ENCODE measurements at places on chromosomes 2 and 18.
A peak's percentile ranks its signal among the peaks of the same experiment; 100 is the strongest.

GRCh38 chr2:36741188-36741837 is 44.8 kb downstream of the VIT start:
- DNase-seq, result no peak

DNA sequence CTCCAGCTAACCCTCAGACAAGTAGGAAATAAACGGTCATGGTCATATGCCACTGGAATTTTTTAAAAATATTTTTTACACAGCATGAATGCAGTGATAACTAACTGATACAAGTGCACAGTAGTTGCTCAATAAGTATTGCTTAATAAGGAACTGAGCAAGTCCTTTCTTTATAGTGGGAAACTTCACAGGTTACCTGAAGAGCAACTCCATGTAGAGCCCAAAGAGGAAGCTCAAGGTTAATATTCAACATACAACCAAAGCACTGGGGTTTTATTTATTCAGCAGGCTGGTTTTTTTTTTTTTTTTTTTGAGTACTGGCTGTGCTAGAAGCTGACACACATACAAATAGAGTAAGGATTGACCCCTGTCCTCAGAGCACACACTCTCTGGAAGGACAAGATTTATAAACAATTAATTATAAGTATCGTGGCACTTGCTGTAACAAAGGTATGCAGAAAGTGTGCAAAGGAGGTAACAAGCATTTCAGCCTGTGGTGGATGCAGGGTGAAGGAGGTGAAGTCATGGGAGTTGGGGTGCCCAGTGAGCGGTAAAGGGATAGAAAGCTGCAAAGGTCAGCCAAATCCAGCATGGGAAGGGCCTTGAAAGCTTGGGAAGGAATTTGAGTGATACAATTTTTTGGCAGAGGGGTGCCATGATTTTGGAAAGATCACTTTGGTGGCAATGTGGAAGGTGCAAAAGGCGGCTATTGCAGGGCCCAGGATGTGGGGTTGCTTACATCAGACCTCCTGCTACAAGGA is 52.7 kb downstream of the ATOH8 start:
- DNase-seq, result no peak

- DNase-seq, result no peak
Observed at GRCh38 chr18:12726331-12726730, 23.5 kb downstream of the PSMG2 start.

GRCh38 chr2:129849559-129850160 is 129.8 kb upstream of the RAB6C start:
- DNase-seq, result peak; percentile 88

GRCh38 chr2:161306919-161307318 is 1.3 kb upstream of the PSMD14 start:
- DNase-seq, result no peak

- DNase-seq, result no peak
Observed at GRCh38 chr2:54597153-54597848, 126.2 kb upstream of the EML6 start.

- no peak for DNase-seq
Observed at GRCh38 chr2:55887901-55888624, 35.5 kb downstream of the EFEMP1 start.

DNA sequence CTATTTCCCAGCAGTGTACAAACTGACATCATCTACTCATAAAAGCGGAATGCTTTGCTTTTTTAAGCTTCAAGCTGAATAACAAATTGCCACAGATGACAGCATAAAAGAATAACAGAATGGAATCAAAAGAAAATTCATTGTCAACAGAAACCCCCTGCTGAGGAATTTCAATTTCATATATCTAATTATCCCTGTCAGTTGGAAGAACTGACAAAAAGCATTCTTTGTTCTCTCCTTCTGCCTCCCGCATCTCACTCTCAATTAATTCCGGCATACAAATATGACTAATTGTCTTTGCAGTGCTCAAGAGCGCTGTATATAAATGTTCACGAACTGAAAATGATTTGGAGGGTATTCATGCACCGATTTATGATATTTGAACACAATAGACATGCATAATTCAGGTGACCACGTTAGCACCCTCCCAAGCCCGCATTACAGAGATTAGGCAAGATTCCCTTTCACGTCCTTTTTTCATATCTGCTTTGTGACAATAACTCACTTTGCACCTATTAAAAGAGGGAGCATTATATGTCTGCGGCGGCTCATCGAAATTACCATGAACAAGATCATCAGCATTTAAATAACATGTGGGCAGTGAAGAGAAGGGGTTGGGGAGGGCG is 277.7 kb upstream of the SALL3 start:
- no peak for DNase-seq

GRCh38 chr2:70964596-70965386 is 13.6 kb upstream of the ANKRD53 start:
- no peak for DNase-seq

DNA sequence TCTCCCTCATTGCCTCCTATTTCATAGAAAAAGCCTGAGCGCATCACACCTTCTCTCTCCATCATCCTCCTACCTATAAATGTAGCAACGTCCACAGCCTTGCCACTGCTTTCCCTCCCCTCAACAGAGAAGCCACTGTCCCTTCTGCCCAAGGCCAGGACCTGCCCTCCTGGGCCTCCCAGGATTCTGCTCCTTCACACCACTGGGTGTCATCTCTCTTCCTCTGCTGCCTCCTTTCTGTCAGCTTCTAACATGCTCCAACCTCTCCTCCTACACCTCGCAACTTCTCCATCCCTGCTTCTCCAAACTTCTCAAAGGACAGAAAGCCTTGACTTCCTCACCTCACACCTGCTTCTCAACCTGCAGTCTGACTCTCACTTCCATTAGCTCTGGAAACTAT is 21.2 kb upstream of the ME2 start:
- no peak for DNase-seq

- no peak for DNase-seq
Observed at GRCh38 chr2:9519250-9519649, 36.4 kb downstream of the ADAM17 start.

GRCh38 chr2:224517963-224518362 is 67.2 kb downstream of the CUL3 start:
- no peak for DNase-seq

GRCh38 chr2:196954001-196954400 is 27.5 kb upstream of the PGAP1 start:
- DNase-seq, result no peak

DNA sequence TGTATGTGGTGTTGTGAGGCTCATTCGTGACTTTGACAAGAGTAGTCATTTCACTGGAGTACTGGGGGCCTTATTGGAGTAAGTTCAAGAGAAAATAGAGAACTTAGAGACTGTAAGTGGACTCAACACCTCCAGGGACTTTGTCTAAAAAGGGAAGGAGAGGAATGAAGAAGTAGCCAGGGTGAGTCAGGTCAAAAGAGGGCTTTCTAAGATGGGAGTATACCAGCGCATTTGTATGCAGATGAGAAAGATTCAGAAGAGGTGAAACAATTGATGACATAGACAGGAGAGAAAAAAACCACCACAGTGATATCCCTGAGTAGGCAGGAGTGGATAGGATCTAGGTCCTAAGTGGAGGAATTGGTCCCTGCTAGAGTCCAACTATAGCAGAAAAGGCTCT is 246.8 kb downstream of the IKZF2 start:
- no peak for DNase-seq

GRCh38 chr18:57941841-57942489 is 102.1 kb upstream of the NEDD4L start:
- DNase-seq, result no peak

GRCh38 chr18:62409821-62410220 is 84.7 kb downstream of the TNFRSF11A start:
- no peak for DNase-seq

GRCh38 chr2:189252991-189253675 is 73.6 kb upstream of the COL5A2 start:
- DNase-seq, result no peak

DNA sequence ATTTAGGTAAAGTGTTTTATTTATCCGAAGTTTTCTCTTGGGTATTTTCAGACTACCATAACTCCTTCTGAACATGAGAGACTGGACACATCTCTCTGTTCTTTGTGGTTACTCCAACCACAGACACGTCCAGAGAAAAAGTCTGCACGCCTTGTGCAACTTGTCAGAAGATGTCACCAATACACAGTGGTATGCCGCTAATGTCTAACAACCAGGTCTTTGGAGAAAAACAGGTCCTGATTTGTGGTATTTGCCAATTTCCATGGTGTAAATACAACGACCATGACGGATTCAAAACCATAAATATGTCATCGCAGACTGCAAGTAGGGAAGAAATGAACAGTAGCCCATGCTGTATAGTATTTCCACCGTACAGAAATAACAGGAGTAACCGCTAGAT is 620.6 kb upstream of the ID2 start:
- DNase-seq, result no peak

DNA sequence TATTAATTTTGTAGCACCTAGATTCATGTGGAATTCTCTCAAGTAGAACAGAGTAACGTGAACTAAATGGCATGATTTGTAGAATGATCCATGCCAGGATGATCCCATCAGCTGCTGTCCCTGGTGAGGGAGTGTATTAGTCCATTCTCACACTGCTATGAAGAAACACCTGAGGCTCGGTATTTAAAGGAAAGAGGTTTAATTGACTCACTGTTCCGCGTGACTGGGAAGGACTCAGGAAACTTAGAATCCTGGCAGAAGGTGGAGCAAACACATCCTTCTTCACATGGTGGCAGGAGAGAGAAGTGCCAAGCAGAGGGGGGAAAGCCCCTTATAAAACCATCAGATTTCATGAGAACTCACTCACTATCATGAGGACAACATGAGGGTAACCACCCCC is 312.6 kb downstream of the PTPRM start:
- peak; percentile 18 for DNase-seq

GRCh38 chr2:182509-183122 is 81.2 kb downstream of the SH3YL1 start:
- no peak for DNase-seq

- peak; percentile 79 for DNase-seq
Observed at GRCh38 chr2:28399956-28400355, 7.3 kb downstream of the FOSL2 start.

DNA sequence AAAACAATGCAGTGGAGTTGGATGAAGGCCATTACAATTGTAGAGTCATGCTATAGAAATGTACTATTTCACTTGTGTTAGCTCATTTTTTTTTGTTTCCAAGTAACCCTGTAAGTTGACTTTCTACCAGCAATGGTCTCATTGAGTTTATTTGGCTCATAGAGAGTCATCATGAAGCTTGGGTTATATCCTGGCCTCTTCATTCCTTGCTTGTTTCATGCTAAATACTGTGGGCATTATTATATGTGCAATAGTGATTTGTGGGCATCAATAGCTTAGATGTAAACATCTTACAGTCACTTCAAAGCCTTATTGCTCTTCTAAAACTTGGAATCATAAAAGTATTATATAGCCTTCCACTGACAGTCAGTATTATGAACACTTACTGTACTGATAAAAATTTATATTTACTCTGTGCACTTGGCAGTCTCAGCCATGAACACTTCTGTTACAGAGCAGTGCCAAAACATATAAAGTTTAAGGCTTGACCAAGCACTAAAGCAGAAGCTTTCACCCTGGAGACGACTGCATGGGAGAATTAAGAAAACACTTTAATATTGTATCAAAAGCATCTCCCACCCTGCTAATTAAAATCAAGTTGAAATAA is 751.2 kb downstream of the SATB2 start:
- DNase-seq, result peak; percentile 34

DNA sequence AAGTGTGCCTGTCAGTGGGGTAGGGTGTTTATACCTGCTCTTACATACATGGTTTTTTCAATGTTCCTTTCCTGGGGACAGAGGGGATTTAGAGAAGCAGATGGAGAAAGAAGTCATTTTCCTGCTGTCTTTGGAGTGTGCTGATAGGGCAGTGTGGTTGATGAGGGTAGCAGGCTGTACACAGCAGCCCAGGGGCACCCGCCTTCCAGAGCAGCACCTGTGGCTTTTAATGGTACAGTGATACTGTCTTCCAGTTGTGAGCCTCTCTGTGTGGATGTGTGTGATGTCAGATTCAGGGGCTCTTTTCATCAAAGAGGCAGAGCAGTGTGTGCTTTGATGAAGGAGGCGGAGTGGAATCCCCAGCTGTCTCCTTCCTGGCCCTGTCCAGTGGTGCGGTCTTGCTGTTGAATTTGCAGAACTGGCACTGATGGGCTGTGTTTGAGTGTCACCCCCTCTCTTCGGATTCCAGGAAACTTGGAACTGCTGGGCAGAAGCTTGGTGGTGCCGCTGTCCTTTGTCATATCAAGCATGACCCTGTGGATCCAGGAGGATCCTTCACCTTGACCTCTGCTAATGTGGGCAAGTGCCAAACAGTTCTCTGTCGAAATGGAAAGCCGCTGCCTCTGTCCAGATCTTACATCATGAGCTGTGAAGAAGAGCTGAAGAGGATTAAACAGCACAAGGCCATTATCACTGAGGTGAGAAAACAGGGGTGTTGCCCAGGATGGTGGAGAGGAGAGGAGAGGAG is 259.8 kb downstream of the PHLPP1 start:
- no peak for DNase-seq

DNA sequence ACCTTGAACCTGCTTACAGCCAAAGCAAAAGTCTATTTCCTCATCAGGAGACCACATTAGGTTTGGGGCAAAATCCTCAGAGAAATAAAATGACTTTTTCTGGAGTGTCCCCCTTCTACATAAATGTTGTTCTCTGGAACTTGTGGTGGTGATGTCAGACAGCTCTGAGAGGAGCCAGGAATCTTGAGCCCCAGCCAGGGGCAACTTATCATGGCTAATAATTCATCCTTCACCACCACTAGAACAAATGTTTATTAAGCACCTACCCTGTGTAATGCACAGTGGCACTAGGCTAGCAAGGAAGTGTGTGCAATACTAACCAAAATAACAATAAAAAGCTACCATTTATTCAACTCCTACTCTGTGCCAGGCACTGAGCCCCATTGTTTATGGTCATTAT is 9.0 kb upstream of the BMP10 start:
- no peak for DNase-seq

GRCh38 chr2:172513935-172514586 is 41.8 kb upstream of the PDK1 start:
- DNase-seq, result no peak

GRCh38 chr2:218400167-218400929 is 680 bp downstream of the CTDSP1 start:
- peak; percentile 89 for DNase-seq

- DNase-seq, result no peak
Observed at GRCh38 chr18:6616981-6617380, 112.5 kb upstream of the ARHGAP28 start.

All from kidney (tissue), 22 donors.